Upper lobe of right lung (tissue), 1 donor: ENCODE measurements at places on chromosomes 3 and 15.

DNA sequence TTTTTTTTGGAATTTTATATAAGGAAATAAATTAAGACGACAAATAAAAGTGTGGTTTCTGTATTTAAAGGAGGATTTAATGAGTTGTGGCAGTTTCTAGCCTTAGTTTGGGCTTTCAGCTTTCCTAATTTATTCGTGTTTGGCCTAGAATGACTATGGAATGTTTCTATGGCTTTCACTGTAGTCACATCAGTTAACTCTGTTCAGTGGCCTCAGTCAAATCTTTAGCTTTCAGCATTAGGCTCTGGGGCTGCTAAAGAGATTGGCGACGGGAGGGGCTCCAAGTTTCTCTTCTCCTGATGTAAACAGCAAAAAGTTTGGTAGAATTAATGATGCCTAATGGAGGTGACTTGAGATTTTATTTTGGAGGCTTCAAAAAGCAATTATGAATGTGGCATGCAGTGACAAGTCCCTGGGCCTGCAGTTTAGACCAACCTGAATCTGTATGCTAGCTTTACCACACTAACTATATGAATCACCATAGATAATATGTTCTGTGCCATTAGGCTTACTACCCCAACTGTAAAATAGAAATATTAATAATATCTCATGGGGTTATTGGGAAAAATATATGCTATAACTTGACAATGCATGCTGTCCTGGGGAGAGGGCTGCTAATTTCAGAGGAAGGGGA, 47.1 kb upstream of the ADGRG7 start:
- H3K4me1 ChIP-seq: no peaks in the 10 kb centered on the region
- no peak for DNase-seq
- H3K27ac ChIP-seq: no peak overlapping the region
- no peak overlapping the region for H3K4me3 ChIP-seq
- H3K27me3 ChIP-seq: no peaks in the 10 kb centered on the region
- no peaks in the 10 kb centered on the region for H3K36me3 ChIP-seq

GRCh38 chr3:155270485-155271342, 22.8 kb downstream of the STRIT1 start:
- no peaks in the 10 kb centered on the region for H3K36me3 ChIP-seq
- H3K4me3 ChIP-seq: no peak overlapping the region
- DNase-seq: no peak
- H3K27me3 ChIP-seq: no peaks in the 10 kb centered on the region

- no peaks in the 10 kb centered on the region for H3K4me1 ChIP-seq
- DNase-seq: no peak
- H3K27ac ChIP-seq: no peak overlapping the region
- no peaks in the 10 kb centered on the region for H3K27me3 ChIP-seq
- H3K36me3 ChIP-seq: peaks cover 8% of the 10 kb centered on the region
- H3K4me3 ChIP-seq: no peak overlapping the region
These were observed 30.3 kb downstream of the SUCLG2 start for GRCh38 chr3:67624078-67624477.

- no peak overlapping the region for H3K27ac ChIP-seq
- H3K36me3 ChIP-seq: no peaks in the 10 kb centered on the region
- H3K4me1 ChIP-seq: no peaks in the 10 kb centered on the region
- no peak for DNase-seq
These were observed 201.6 kb downstream of the SATB1 start for GRCh38 chr3:18223571-18223970.
